ENCODE measurements at places on chromosomes 11 and 22.

DNA sequence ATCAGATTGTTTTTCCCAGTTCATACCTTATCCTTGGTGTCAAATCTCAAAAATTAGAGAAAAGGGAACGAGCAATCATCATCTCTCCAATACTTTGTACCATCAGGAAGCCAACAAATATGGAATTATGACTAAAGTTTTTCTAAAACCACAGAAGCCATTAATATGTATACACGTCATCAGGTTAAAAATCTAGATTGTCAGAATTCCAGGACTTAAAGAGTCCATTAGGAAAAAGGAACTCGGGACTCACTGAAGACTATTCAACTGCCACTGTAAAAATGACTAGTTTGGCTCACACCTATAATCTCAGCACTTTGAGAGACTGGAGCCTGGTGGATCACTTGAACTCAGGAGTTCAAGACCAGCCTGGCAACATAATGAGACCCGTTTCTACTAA is 344.4 kb upstream of the LRRC4C start:
- DNase-seq: no peak

GRCh38 chr11:64438986-64439771 is 80.2 kb downstream of the RPS6KA4 start:
- DNase-seq: no peak

DNA sequence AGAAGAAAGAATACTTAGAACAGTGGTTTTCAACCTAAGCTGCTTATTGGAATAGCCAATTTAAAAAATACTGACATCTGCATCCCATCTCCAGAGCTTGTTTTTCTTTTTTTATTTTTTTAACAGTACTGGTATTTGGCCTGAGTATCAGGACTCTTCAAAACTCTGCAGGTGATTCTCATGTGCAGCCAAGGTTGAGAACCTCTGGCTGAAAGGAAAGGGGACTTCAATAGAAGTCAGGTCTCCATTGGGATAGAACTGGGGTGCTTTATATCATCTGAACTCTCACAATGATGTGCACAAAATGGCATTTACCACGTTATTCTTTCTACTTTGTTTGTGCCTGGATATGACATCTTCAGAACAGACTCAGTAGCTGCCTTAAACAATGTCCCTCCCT is 55.3 kb downstream of the BBOX1 start:
- no peak for DNase-seq

DNA sequence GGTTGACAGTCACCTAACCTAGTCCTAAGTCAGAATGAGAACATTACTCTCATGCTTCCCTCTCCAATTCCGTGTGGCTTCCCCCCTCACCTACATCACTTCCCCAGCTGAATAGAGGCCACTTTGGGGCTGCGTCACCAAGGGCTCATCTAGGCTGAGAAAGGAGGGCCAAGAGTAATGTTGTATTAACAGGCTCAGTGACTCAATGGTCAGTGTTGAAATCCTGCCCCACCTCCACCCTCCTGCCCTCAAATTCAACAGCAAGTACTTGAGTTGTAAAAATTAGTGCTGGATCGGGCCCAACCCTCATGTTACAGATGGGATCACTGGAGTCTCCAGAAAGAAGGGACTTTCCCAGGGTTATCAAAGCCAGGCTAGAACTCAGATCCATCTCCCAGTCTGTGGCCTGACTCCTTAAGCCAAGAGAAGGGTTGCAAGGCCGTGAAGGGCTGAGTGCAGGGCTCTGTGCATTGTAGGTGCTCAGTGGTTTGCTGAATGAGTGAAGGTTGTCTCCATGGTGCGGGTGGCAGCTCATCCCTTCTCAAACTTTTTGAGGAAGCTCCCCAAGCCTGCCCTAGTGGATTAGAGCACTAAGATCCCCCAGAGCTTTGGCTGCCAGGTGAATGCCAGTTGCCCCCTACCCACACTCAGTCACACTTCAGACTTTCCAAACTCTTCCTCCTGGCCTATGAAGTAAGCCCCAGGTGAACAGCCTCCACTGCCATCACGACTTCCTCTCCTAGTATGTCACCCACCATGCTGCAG is 3.2 kb downstream of the DGAT2 start:
- DNase-seq: no peak

DNA sequence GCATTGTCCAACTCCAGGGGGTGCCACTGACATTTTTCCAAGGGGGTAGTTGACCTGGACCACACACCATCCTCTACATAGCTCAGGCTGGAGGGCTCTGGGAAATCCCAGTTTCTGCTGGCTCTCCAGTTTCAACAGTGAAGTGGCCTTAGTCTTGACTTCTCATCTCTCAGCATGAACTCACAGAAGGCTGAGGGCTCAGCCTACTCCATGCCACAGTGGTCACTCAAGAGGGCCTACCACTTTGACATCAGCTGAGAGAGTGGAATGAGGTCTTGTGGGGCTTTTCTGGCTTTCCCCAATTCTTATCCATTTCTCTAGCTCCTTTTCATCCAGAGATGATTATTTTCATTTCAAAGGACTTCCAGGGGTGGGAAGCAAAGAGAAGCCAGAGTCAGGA is 7.4 kb downstream of the HTR3A start:
- no peak for DNase-seq

GRCh38 chr11:61539006-61539405 is 30.5 kb downstream of the LRRC10B start:
- DNase-seq: no peak

GRCh38 chr22:39269095-39269790 is 24.5 kb upstream of the PDGFB start:
- DNase-seq: no peak

DNA sequence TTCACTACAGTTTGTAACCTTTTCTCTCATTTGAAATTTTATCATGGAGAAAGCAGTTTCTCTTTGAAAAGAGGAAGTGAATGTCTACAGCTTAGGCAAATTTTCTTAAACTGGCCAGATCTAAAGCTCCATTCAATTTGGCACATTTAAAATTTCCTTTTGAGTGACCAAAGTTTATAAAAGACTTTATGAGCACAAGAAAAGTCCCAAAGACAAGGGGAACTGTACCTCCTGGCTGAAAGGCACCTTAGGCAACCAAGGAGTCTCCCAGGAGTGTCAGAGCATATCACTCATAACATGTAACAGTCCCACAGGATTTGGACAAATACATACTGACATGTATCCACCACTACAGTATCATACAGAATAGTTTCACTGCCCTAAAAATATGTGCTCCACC is 41.3 kb downstream of the NARS2 start:
- no peak for DNase-seq

- peak; percentile 69 for DNase-seq
Measured at GRCh38 chr22:28594797-28595462, 84.7 kb downstream of the TTC28 start.

- peak; percentile 28 for DNase-seq
Measured at GRCh38 chr11:64340671-64341335, 799 bp downstream of the CCDC88B start.

DNA sequence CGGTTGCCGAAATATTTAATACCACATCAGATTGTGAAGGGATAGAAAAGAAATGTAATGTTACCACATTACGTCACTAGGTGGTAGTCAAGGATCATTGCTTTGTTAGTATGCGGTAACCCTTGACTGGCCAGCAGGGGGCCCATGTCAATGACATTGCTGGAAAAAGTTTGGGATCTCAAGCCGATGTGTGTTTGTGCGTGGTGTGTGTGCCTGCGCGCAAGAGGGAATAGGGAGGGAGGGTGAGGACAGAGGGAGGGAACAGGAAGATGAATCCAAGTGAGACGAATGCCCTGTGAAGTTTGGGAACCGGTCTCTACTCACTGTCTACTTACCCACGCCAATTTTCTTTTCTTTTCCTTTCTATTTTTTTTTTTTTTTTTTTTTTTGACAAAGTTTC is 10.7 kb upstream of the MRGPRX2 start:
- peak; percentile 84 for DNase-seq

- DNase-seq: no peak
Measured at GRCh38 chr11:134542401-134543165, 130.5 kb upstream of the B3GAT1 start.

DNA sequence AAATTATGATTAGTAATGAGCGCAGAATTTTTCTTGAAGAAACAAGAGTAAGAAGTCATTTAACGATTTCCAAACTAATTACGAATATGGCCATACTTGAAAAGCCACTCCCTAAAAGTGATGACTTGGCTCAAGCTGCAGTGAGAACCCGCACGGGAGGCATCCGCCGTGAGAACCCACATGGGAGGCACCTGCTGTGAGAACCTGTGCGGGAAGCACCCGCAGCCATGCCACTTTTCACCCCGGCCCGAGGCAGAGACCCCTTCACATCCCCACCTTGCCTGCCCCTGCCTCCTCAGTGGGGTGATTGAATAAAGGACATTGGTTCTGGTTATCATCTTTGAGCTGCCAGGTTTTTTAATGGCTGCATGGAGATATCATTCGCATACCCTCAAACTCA is 89.7 kb downstream of the BRD1 start:
- no peak for DNase-seq

- peak; percentile 59 for DNase-seq
Measured at GRCh38 chr11:61828629-61829407, 718 bp downstream of the FADS2 start.
